ENCODE measurements at places on chromosomes 2 and 18.

GRCh38 chr18:60196836-60197606 lies 175.6 kb downstream of the MC4R start:
- DNase-seq = no peak

GRCh38 chr18:79409313-79409712 lies 13.6 kb downstream of the NFATC1 start:
- DNase-seq = no peak

DNA sequence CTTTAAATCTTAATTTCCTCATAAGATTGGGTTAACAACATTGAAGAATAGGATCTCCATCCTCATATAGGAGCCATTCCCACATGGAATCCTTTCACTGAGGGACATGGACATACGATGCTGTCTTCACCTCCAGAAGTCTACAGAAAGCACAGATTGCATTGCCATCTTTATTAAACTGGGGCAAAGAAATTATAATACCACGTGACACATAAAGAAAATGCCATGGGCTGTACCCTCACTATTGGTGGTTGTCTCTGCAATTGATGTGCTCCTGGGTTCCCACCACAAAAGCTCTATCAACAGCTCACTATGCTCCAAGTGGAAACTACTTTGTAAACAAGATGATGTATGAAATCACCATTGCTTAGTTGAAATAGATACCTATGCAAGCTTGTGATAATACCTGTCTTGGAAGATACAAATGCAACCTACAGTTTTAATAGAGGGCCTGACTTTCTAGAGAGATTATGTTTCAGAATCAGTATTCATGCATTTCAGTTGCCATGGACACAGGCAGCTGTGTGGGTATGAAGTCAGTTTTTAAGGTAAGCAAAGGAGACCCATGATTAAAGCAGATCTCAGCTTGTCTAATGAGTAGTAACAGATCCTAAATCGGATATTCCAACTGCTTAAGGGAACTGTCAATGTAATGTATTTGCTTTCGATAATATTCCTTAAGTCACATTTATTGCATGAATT lies 337.0 kb downstream of the RAD51AP2 start:
- DNase-seq = peak; percentile 29

DNA sequence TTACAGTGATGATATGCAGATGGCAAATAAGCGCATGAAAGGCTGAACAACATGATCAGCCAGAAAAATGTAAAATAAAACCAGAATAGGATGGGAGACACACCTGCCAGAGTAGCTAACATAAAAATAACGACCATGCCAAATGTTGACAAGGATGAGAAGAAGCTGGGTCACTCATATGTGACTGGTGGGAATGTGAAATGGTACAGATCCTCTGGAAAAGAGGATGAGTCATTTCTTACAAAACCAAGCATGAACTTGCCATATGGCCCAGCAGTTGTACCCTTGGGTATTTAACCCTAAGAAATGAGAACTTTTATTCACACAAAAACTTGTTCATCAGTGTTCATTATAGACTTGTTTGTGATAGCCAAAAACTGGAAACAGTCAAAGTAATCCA lies 143.8 kb downstream of the SH3BP4 start:
- DNase-seq = no peak

- no peak for DNase-seq
Measured at GRCh38 chr2:21281791-21282514, 158.2 kb downstream of the TDRD15 start.

DNA sequence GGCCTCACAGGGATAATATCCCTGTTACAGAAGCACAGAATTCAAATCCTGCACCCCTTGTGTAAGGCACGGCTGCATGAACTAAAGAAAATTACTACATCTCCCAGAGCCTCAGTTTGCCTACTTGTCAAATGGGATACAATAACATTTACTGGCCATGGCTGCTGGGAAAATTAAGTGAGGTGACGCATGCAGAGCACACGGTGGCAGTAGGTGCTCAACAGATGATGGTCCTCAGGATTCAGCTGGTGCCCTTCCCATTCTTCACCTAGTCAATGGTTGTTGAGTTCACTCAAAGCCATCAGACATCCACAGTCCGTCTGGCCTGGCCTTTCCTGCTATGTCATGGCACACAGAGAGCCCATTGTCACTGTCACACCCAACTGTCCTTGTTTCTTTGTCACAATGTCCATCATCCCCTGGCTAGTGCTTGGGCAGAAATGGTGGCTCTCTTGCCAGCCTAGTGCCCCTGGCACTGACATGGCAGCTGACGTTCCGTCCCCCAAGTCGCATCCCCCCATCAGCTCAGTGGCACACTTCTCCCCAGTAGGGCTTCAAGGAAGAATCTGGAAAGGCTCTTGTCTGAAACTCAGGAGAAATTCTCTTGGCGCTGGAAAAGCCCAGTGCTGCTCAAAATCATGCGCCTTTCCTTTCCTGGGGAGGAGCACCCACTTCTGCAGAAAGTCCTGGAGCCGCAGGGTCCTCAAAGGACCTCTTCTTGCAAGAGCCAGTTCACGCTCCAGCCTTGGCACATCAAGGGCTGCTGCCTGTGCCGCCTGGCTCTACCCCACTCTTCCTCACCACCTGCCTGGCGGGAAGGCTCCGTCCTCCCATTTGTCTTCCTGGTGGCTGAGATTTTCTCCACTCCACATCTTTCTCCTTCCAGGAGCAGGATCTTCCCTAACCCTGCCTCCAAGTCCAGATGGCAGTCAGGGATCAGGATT lies 55.9 kb upstream of the SLC66A3 start:
- DNase-seq = no peak

- DNase-seq = no peak
Measured at GRCh38 chr2:28949617-28950305, 31.3 kb upstream of the TOGARAM2 start.

DNA sequence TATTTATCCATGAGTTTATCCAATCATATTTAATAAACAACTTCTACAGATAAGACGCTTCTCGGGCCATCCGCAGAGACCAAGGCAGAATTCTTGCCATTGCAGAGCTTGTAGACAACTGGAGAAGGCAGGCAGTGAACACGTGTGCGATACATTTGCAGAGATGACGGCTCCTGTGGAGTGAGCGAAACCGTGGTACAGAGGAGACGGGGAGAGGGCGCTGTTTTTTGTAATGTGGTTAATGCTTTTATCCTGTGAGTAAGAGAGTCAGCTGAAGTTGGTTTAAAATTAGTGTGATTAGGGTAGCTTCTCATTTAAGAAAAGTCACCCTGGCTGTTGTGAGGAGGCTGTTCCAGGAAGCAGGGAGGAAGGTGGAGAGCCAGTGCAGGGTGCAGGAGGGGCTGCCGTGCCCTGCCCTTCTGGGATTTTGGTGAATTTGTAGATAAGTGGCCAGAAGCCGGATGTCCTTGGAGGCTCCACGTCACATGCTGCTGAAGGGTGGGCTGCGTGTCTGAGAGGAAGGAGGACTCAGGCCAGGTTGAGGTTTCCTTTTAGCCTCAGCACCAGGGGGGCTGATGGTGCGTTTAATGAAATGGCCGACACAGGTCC lies 151.4 kb downstream of the SNTG2 start:
- no peak for DNase-seq

GRCh38 chr2:60945341-60945740 lies 64.0 kb downstream of the REL start:
- DNase-seq = peak; percentile 4

DNA sequence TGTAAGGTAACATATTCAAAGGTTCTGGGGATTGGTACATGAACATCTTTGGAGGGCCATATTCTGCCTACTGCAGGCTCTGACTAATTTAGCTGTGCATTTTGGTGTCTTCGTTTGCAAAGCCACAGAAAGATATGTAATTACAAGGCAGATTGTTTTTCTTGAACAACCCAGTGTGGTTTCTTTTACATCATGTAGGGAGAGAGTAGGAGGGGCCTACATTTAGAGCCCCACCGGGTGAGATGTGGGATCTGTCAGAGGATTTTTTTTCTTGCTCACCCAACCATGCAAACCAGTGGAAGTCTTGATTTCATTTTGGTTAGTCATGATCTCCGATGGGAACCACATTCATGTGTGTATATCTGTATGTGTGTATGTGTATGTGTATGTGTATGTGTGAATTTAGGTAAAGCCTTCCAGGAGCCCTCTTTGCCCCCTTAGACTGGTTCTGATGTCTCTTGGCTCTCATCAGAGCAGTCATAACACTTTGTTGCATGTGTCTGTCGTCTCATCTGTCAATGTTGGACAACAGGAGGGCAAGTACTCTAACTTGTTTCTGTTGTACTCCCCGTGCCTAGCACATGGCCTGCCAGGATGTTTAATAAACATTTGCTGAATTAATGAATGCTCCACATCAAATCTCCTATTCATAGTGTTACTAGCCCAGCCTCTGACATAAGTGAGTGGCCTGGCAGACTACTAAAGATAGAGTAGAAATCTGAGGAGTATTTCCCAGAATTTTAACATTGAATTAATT lies 239.9 kb downstream of the MTX2 start:
- no peak for DNase-seq

DNA sequence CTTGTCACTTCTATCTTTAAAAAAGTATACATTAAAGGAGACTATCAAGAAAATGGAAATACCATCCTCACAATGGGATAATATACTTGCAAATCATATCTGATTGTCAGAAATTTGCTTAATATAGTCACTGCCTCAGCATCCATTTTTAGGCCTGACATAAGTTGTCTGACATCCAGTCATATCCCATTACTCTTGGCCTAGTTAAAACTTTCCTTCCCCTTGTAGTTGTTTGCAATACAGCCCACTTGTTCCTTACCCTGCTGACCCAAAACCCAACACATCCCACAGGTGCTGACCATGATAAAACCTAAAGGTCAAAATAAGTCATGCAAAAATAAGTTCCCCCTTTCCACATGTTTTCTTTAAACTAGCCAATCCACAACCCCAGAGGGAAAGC lies 3.6 kb upstream of the ARHGEF33 start:
- no peak for DNase-seq

GRCh38 chr2:225608136-225608535 lies 208.6 kb downstream of the NYAP2 start:
- DNase-seq = no peak

GRCh38 chr2:236081171-236081570 lies 87.0 kb downstream of the GBX2 start:
- DNase-seq = no peak

Data from NCI-H146 (cell line).